ENCODE measurements at places on chromosomes 6 and 20. TPM values are rescaled to one million over a fixed set of nuclear protein-coding genes. Genes with fewer than 3 reads are reported as not detected.

Gene PBOV1
- total RNA-seq = not detected

GRCh38 chr20:51734876-51735720 lies 33.1 kb downstream of the ATP9A start:
- no peaks in the 10 kb centered on the region for H3K27me3 ChIP-seq
- no peak for DNase-seq
- H3K36me3 ChIP-seq = no peaks in the 10 kb centered on the region

DNA sequence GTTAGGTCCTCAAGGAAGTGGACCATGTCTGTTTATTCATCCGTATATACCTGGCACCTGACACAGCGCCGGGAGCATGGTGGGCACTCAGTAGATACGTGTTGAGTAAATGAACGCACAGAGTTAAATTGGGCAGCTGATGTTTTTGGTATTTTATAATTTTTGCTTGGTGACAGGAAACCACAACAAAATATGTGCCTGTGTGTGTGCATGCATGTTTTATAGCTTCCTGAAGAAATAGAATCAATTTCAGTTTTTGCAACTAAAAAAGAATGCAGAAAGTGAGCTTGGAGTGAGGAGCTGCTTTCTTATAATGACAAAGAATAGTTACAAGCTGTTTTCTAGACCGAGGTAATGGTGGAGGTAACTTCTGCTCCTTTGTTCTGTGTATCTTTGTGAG lies 91.4 kb downstream of the PLCB4 start:
- no peaks in the 10 kb centered on the region for H3K36me3 ChIP-seq
- no peak overlapping the region for H3K4me3 ChIP-seq
- no peaks in the 10 kb centered on the region for H3K4me1 ChIP-seq
- no peaks in the 10 kb centered on the region for H3K27me3 ChIP-seq
- no peak for DNase-seq

- H3K4me1 ChIP-seq = no peaks in the 10 kb centered on the region
- no peaks in the 10 kb centered on the region for H3K36me3 ChIP-seq
- no peak overlapping the region for H3K27ac ChIP-seq
- no peak overlapping the region for H3K4me3 ChIP-seq
- DNase-seq = no peak
- no peaks in the 10 kb centered on the region for H3K27me3 ChIP-seq
These were observed 33.0 kb downstream of the GJA10 start for GRCh38 chr6:89927264-89927663.

- no peaks in the 10 kb centered on the region for H3K4me1 ChIP-seq
- no peaks in the 10 kb centered on the region for H3K36me3 ChIP-seq
- no peak overlapping the region for H3K4me3 ChIP-seq
- H3K27ac ChIP-seq = no peak overlapping the region
These were observed 75.4 kb upstream of the INSM1 start for GRCh38 chr20:20292472-20292871.
